Activated effector memory CD4-positive, alpha-beta T cell treated with Interleukin-2 at 50 U/mL for 16 hours (primary cell): ENCODE measurements at places on chromosomes 13 and 19.

DNA sequence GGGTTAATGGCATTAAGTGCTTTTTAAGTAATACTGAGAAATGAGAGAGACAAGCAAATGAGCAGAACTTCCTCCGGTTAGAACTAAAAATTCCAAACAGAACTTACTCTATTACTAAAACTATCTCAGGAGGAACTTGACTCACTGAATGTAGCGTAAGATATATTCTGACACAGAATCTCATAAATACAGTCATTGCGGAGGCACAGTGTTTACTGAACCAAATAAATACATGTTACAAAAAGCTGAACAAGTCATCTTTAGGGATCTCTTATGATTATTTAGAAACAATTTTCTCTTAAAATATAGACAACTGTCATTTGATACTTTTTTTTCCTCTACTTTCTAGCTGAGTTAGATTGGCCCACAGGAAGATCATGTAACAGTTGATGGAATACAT, 283.1 kb downstream of the KLF12 start:
- no peak for DNase-seq

DNA sequence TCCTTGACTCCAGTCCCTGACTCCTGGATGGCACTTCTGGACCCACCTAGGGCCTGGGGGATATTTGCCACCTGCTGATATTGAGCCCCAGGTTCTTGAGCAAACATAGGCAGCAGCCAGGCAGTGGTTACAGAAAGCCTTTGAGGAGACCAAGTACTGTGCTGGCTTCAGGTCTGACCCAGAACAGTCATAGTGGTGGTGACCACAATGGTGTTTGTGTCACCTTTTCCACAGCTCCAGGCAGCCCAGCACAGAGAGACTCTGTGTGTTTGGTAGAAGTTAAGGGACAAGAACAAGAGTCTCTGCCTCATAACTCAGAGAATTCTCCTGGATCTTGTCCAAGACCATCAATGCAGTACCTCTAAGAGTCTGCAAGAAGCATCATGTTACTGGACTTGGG, 14.6 kb upstream of the CLC start:
- no peak for DNase-seq

DNA sequence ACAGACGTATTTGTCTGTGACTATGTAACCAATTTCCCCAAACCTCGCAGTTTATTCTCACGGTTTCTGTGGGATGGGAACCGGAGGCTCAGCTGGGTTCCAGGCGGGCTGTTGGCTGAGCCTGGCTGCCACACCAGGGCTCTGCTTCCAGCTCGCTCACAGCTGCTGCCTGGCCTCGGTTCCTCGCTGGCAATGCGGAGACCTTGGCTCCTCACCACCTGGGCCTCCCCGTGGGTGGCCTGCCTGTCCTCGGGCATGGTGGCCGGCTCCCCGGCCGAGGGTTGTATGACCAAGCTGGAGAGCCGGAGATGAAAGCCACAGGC, 218.9 kb upstream of the MAB21L1 start:
- DNase-seq, result no peak

GRCh38 chr13:79522583-79522982, 41.6 kb downstream of the NDFIP2 start:
- DNase-seq, result no peak

GRCh38 chr19:55176076-55176475, 4.0 kb downstream of the SYT5 start:
- no peak for DNase-seq

- no peak for DNase-seq
These were observed 4.1 kb downstream of the SLC17A7 start for GRCh38 chr19:49437231-49437630.

GRCh38 chr13:39900106-39900750, 244.8 kb downstream of the COG6 start:
- no peak for DNase-seq

DNA sequence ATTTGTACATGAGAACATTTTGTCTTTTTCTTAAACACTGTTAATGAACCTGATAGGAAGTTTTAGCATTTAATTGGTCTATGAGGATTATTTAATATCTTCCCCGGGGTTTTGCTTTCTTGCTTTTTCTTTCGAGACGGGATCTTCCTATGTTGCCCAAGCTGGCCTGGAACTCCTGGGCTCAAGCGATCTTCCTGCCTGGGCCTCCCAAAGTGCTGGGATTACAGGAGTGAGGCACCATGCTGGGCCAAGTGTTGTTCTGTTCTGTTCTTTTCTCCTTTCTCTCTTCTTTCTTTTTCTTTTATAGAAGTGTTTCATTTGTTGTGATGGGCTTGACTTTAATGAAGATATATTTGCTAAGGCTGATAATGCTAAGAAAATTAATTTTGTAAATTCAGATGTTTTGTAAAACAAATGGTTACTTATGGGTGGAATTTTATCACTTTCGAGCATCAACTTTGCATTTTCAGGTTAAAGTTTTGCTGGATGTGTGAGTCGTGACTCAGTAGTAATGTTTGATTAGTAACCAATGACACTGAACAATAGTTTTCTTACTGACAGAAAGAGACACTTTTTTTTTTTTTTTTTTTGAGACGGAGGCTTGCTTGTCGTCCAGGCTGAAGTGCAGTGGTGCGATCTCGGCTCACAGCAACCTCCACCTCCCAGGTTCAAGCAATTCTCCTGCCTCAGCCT, 2.2 kb downstream of the PAN3 start:
- DNase-seq, result no peak

GRCh38 chr13:42039946-42040729, 8.3 kb upstream of the DGKH start:
- DNase-seq, result peak; percentile 85

- DNase-seq, result no peak
These were observed 311.2 kb downstream of the SLITRK5 start for GRCh38 chr13:87982400-87982799.

- DNase-seq, result no peak
These were observed 6.8 kb upstream of the ZNF283 start for GRCh38 chr19:43820098-43820883.

DNA sequence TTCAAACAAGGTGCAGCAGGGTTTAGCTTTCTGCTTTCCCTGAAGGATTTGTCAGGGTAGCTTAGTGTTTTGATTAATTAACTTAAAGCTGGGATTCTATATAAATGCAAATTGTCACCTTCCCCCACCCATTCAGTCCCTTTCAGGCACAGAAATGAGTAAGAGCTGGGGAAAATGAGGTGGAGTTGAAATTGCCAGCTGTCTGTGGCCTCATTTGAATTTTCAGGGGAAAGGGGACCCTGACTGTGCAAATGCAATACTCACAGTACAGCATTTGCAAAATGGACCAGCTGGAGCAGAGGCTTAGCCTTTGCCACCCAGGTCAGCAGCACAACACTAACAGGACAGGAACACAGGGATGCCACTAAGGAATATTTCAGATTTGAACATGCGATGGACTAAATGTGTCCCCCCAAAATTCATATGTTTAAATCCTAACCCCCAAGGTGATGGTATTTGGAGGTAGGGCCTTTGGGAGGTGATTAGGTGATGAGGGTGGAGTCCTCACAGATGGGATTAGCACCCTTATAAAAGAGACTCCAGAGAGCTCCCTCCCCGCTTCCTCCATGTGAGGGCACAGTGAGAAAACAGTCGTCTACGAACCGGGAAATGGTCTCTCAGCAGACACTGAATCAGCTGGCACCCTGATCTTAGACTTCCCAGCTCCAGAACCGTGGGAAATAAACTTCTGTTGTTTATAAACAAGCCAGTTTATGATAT, 59.5 kb upstream of the CYSLTR2 start:
- no peak for DNase-seq

- DNase-seq, result no peak
These were observed 191.6 kb downstream of the NUFIP1 start for GRCh38 chr13:44797685-44798084.

GRCh38 chr19:48815870-48816501, 5.2 kb upstream of the BCAT2 start:
- no peak for DNase-seq

DNA sequence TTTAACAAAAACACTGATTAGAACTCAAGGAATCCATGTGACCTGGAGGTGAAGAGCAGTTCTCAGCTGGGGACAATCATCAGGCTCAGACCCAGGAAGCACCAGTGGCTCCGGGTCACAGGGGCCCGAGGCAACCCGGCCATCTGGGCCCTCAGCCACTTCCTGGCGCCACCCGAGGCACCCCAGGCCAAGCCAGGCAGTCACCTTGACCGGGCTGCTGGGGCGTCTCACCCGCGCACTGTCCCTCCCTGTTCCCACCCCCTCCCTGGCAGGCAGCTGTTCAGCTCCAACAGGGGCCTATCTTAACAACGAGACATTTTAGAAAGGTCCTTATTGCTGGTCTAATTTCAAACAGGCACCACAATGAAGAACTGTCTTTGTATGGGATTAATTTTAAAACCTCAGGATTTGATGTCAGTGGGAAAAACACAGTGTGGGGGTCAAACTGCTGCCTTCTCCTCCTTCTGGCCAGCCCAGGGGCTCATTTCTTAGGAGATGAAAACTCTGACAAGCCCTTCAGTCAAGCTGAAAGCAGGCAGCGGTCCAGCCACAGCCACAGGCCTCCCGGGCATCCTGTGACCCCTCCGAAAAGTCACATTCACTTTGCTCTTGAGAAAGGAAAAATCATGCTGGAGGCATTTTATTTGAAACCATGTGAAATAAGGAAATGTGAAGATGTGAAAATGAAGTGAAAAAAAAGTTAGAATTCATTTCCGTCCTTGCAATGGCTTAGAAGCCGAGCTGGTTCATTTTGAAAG, 83.3 kb downstream of the KCTD15 start:
- no peak for DNase-seq

DNA sequence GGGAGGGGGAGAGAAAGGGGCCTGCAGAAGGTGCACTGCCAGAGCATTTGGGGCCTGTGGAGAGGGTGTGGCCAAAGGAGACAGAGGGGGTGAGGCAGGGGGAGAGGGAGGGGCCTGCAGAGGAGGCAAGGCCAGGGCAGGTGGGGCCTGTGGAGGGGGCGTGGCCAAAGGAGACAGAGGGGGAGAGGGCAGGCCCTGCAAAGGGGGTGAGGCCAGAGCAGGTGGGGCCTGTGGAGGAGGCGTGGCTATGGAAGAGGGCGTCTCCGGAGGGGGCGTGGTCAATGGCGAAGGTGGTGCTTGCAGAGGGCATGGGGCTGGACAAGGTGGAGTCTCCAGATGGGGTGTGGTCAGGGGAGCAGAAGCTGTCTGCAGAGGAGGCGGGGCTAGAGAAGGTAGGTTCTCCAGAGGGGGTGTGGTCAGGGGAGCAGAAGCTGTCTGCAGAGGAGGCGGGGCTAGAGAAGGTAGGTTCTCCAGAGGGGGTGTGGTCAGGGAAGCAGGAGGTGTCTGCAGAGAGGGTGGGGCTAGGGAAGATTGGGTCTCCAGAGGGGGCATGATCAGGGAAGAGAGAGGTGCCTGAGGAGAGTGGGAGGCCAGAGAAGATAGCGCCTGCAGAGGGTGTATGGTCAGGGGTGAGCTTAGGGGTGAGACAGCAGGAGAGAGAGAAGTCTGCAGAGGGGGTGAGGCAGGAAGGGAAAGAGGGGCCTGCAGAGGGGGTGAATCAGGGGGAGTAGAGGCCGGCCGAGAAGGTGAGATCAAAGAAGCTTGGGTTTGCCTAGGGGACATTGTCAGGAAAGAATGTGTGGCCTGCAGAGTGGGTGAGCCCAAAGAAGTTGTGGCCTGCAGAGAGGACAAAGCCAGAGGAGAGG, 3.4 kb downstream of the PRR36 start:
- no peak for DNase-seq

GRCh38 chr13:21478881-21479808, 20.0 kb upstream of the ZDHHC20 start:
- DNase-seq, result no peak

GRCh38 chr19:38527466-38528136, 90.2 kb downstream of the MAP4K1 start:
- DNase-seq, result no peak

GRCh38 chr13:108425056-108425455, 155.5 kb downstream of the TNFSF13B start:
- DNase-seq, result no peak

DNA sequence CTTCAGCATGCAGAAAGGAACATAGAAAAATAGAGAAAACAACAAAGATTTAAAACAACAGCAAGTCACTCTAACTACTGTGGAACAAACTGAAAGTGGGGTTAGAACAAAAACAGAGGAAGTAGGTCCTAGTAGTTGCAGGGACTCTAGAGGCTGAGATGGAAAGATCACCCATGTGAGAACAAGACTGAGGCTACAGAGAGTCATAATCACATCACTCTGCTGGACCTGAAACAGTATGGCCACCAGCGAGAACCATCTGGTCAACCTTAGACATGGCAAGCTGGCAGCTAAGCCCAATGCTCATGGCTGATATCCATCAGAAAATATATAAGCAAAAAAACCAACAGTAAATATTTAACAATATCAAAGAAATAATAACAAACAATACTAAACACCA, 35.8 kb upstream of the ZNF724 start:
- DNase-seq, result no peak

DNA sequence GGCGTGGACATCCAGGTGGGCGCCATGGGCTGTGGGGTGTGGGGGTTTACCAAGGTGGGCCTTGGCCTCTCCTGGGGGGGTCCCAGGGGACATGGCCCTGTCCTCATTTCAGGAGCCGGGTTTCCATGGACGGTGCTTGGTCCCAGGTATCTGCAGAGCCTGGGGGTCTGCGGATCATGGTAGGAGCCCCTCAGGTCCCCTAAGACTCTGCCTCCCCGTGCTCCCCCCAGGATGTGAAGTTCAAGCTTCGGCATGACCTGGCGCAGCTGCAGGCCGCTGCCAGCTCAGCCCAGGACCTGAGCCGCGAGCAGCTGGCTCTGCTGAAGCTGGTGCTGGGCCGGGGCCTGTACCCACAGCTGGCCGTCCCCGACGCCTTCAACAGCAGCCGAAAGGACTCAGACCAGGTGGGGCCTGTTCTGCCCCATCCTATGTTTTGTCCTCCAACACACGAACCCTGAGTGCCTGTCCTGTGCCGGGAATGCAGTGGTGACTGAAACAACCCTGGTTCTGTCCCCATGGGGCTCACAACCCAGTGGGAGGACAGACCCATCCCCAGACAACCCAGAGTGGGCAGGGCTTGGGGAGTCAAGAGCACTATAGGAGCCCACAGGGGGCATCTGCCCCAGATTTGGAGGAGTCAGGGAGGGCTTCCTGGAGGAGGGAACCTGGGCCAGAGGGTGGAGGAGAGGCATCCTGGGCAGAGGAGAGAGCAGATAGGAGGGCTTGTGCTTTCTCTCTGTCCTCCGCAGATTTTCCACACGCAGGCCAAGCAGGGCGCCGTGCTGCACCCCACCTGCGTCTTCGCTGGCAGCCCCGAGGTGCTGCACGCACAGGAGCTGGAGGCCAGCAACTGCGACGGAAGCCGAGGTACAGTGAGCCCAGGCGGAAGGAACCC, 26.8 kb downstream of the DHX34 start:
- no peak for DNase-seq

DNA sequence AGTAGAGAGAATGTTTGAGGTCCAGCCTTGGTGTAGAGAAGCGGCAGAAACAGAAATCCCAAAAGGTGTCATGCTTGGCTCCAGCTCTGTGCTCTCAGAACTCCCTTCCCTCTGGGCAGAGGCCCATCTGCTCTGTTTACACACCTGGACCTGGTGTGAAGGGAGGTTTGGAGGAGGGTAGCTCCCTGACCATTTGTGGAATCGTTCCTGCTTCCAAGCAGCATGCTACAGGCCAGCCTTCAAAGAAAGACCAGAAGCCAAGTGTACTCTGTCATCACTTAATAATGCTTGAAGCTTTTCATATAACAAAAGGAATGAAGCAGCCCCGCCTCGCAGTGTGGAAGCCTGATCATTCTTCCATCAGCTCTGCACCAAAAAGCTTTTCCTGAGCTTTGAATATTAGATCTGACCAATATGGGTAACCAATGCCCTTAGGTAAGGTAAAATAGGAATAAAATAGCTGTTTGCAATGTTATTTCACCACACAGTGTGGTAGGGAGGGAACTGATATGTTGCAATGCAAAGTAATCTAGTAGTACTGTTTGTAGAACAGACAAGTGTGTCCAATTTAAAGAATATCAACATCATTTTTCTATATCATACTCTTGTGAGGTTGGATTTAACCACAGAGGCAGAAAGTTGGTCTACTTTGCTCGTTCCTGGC, 63.3 kb downstream of the ZIC5 start:
- no peak for DNase-seq
